ENCODE measurements at places on chromosomes 16 and 17.

GRCh38 chr16:18979936-18980335, 3.8 kb upstream of the TMC7 start:
- DNase-seq, result no peak

- no peak for DNase-seq
Measured at GRCh38 chr16:56478281-56479049, 27.1 kb downstream of the OGFOD1 start.

- no peak for DNase-seq
Measured at GRCh38 chr17:574061-574460, 140.6 kb downstream of the VPS53 start.

DNA sequence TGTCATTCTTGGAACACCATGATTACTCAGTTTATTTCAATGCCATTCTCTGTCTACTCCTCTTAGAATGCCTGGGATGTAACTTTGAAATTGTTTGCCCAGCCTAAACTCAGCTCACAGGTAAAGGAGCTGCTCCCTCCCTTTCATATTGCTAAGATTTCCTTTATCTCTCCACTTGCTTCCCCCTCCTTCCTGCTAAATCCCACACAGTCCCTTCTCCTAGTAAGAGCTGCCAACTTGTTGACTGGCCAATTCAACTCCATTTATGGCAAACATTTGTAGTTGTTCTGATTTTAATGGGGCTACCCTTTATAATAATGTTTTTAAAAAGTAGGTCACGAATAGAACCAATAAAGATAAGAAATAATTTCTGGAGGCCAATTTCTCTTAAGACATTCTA, 146.1 kb downstream of the SKAP1 start:
- DNase-seq, result no peak

GRCh38 chr16:68704232-68704867, 32.7 kb upstream of the CDH1 start:
- DNase-seq, result peak; percentile 48

DNA sequence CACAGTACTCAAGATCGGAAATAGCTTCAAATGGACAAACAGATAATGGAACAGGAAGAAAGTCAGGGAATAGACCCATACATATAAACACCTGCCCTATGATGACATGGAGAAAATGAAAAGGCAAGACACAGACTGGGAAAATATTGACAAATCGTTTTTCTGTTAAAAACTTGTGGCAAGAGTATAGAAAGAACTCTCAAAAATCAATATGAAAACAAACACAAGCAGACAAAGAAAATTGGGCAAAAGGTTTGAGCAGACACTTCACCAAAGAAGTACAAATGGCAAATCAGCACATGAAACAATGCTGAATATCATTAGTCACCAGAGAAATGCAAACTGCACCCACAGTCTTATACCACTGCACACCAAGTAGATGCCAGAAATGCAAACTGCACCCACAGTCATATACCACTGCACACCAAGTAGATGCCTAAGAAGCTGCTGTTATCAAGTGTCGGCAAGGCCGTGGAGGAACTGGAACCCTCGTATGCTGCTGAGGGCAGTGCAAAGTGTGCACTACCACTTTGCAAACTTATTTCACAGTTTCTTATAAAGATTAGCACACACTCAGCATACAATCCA, 123.5 kb upstream of the CHMP6 start:
- DNase-seq, result no peak

GRCh38 chr16:2881783-2882649, 999 bp upstream of the FLYWCH2 start:
- peak; percentile 20 for DNase-seq

GRCh38 chr17:9200699-9201359, 179.5 kb downstream of the NTN1 start:
- no peak for DNase-seq

DNA sequence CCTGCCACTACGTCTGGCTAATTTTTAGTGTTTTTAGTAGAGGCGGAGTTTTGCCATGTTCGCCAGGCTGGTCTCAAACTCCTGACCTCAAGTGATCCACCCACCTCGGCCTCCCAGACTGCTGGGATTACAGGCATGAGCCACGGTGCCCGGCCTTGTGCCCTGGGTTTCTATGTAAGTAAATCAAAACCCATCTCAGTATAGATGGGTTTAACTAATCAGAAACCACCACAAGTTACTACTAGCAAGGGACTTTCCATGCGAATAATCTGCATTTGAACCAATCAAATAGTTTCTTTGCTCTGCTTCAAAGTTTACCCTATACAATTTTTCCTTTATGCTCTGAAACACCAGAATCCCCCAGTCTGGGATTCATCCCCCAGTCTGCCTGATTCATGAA, 16.5 kb upstream of the EIF1 start:
- DNase-seq, result no peak

DNA sequence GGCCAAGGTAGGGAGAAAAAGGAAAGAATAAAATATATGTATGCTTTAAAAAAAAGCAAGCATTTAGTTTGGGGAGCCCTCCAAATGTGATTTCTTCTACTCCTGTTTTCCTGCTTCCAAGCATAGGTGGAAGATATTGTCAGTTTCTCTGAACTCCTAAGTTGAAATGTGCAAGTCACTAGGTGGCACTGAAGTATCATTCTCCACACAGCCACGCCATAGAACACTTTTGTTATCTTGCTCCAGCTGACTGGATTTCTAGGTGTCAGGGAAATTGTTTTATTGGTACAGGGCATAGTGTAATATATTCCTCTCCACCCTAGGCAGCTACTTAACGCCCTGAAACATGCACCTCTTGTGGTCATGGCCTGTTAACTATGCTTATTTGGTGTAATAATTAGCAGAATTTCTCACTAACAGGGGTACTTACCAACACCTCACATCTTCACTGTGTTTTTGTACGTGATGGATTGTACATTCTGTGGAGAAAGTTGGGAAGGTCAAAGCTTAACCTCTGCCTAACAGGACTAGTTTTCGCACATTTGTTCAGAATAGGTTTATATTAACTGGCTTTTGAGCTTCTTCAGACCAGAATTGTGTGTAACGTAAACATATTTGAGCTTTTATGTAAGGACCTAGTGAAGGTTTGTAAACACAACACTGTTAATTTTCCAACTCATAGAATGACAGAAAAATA, 69.3 kb downstream of the FTO start:
- no peak for DNase-seq

- DNase-seq, result no peak
Measured at GRCh38 chr16:87791295-87792204, 25.8 kb upstream of the KLHDC4 start.

GRCh38 chr17:77581480-77581879, 377.0 kb upstream of the TNRC6C start:
- DNase-seq, result no peak

DNA sequence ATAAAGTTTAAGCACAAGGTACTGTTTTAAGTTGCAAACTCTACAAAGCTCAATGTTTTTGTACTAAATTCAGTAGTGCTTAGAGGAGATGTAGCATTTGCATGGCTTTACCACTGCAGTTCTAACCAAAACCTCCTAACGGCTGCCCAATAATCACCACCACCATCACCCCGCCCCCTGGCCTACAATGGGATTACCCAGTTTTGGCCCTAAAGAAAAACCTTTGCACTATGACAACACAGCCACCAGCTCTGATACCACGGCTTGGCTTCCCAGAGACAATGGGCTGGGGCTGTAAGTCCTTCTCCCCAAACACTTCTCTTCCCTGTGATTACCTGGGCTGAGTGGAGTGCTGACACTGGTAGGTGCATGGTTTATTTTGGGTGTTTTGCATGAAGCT, 58.4 kb upstream of the MTMR4 start:
- no peak for DNase-seq

DNA sequence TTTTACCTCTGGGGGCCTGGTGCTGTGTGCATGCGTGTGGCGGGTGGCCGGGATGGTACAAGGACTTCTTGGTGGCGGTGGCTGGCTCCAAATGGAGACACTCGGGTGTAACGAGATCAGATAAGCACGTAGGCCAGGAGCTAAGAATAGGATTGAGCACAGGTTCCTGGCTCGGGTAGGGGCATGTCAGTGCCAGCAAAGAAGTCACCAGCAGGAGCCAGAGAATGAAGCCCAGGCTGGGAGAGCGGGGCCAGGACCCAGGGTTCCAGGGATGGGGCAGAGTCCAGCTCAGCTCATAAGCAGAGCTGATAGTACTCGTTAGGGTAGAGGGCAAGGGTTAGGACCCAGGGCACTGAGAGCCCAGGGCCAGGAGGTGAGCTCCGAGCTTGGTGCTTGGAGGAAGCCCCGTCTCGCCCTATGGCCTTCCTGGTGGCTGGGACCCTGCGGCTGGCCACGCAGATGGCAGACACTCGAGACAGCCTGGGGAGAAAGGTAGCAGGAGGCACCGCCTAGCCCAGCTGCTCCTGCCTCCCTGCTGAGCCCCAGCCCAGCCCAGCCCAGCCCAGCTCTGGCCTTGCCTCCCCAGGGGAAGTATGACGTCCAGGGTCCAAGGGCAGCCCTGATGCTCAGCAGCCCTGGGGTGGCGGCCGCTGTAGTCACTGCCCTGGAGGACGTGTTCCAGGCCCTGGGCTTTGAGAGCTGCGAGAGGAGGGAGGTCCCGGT, 8.9 kb downstream of the ZNF213 start:
- no peak for DNase-seq

GRCh38 chr17:82065638-82066303, at the start of gene DUS1L:
DUS1L (minus strand) TSS chr17:82065804; CDS start chr17:82065059, 745 bp downstream.
- peak; percentile 70 for DNase-seq

GRCh38 chr16:31707743-31708335, 165.8 kb upstream of the ZNF267 start:
- DNase-seq, result no peak

DNA sequence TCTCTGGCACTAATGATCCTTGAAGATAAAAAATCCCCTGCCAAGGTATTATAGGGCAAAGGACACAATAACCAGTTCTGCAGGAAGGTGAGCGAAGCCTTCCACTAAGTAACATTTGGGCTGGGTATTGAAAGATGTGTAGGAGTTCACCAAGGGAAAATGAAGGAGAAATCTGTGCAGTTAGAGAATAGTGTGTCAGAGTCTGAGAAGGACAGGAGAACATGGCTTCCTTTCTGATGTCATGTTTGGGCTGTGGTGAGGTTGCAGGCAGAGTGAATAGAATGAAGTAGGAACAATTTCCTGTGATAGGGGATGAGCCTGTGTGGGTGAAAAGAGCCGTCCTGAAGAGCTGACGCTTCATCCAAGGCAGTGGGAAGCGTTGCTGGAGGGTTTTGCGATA, 24.1 kb upstream of the CIITA start:
- DNase-seq, result no peak

- no peak for DNase-seq
Measured at GRCh38 chr16:2210386-2211365, at the start of gene BRICD5. BRICD5 (minus strand) TSS chr16:2210863; CDS start chr16:2210833, 30 bp downstream.

DNA sequence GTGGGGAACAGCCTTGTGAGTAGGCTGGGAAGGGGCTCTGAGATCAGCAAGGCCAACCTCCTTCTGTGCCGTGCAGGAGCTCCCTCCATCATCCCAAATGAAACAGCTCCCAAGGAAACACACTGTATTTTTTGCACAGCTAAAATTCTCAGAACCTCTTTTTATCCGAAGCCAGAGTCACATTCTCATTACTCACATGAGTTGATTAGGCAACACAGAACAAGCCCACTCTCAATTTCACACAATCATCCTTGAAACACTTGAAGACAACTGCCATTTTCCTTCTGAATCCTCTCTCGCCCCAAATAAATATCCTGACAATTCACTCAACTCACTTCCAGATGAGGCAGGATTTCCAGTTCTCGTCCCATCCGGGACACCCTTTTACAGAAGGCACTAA, 66.1 kb downstream of the MYO18A start:
- DNase-seq, result no peak

DNA sequence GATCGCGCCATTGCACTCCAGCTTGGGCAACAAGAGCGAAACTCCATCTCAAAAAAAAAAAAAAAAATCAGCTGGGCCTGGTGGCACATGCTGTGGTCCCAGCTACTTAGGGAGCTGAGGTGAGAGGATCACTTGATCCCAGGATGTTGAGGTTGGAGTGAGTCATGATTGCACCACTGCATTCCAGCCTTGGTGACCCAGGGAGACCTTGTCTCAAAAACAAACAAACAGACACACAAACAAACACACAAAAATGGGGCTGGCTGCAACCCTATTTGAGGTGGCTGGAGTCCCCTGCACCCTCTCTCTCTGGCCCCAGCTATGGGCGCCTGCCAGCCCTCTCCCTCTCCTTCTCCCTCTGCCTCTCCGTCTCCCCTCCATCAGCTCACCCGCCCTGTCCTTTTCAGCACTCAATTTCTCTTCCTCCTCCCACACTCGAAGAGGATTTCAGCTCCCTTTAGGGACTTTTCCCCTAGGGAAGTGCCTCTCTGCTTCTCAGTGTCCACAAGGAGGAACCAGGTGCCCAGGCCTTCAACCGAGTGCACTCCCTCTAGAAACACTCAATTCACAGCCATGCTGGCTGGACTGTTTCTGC, 17.5 kb upstream of the TFAP4 start:
- DNase-seq, result no peak

DNA sequence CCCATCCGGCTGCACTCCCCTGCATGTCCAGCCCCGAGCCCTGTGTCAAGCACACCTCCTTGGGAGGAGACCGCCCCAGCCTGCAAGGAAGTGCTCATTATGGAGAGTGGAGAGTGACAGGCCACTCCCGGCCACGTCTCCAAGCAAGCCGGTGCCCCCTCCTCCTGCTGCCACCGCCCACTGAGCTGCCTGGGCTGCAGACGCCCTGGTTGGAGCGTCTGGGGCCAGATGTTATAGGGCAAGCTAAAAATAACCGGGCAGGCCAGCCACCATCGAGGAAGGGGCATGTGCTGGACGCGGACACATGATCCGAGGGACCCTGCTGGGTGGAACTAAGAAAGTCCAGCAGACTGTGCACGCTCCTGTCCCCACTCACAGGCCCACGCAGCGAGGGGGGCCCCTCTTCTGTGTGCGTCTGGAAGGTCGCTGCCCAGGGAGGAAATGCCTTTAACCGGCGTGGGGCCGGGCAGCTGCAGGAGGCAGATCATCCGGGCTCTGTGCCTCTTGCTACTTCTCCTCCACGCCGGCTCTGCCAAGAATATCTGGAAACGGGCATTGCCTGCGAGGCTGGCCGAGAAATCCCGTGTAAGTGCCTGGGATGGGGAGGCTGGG, at the start of gene WFDC1:
Gene WFDC1 (plus strand): TSS at position 348 of the 612 bp plus-strand sequence. CDS start 94 bp downstream, at position 442.
- no peak for DNase-seq

DNA sequence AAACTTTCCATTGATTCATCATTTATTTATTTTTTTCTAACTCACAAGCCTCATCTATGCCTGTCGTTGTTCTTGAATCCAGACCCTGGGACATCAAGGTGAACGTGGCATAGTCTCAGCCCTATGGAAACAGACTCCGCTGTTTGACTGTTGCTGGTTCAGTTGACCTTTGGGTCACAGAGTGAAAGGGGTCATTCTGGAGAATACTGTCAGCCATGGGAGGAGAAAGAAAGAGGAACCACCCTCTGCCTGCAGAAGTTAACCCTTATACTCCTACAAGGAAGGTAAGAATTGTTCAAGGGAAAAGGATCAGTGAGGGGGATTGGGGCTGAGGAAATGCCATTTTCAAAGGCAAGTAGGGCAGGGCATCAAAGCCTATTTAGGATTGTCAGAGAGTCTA, 387.6 kb upstream of the MAF start:
- DNase-seq, result no peak

- DNase-seq, result no peak
Measured at GRCh38 chr16:88872650-88873331, 6.3 kb upstream of the PABPN1L start.

- peak; percentile 35 for DNase-seq
Measured at GRCh38 chr17:74431568-74432423, at the start of gene GPRC5C. GPRC5C (plus strand) TSS chr17:74432088; CDS start chr17:74439777, 7,689 bp downstream.
